IMR-90 (cell line): ENCODE measurements at places on chromosomes 5 and 9.
A peak's percentile ranks its signal among the peaks of the same experiment; 100 is the strongest.

DNA sequence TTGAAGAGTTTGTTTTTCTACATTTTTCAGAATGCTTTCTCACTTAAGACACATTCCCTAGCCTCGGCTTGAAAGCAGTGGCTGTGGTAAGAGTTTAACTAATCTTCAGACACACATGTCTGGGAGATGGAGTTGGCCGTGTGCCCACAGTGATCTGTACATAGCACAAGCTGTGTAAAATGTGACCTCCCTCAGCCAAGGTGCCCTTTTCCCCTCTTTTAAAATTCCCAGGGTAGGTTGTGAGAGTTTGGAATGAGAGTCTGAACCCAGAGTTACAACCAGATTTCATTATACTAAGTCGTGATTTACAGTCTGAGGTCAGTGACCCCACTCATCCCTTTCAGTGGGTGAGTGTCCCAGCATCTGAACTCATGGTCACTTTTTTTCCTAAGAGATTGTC lies 230.4 kb downstream of the DOCK8 start:
- DNase-seq, result no peak

GRCh38 chr9:135060461-135061116 lies 26.9 kb upstream of the OLFM1 start:
- DNase-seq, result no peak

- no peak for DNase-seq
Observed at GRCh38 chr5:154653764-154654485, 101.3 kb upstream of the LARP1 start.

DNA sequence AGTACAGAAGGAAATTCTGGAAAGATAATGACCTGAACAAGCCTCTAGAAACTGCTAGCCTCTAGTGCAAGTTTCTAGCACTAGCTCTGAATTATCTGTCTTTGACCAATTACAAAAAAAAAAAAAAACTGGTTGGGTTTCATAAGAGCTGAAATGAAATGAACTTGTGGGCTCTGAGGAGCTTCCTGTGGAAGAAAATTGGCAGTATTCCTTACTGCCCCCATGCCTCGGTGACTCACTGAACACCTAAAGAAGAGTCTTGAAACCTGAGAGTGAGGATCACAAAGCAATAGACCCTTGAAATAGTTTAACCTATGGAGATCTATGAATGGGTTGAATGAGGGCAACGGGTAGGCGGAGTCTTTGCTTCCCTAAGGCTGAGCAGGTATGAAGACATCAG lies 263.6 kb upstream of the RASA1 start:
- peak; percentile 8 for DNase-seq

- DNase-seq, result no peak
Observed at GRCh38 chr5:21219251-21219650, 1231.3 kb upstream of the CDH18 start.

DNA sequence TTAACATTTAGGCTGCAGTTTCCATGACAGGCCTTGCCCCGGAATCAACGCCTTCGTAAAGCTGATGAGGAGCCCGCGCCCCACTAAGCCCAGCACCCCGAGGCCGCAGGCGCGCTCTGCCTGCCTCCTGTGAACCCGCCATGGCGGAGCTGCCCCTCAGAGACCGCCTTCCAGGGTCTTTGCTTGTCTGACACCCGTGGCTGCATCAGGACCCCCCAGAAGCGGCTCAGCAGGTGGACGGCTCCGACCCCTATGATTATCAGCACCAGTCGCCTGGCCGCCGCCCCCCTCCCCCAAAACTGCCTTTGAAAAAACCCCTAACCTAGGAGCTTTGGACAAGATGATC lies 507 bp upstream of the DPH7 start:
- DNase-seq, result no peak

DNA sequence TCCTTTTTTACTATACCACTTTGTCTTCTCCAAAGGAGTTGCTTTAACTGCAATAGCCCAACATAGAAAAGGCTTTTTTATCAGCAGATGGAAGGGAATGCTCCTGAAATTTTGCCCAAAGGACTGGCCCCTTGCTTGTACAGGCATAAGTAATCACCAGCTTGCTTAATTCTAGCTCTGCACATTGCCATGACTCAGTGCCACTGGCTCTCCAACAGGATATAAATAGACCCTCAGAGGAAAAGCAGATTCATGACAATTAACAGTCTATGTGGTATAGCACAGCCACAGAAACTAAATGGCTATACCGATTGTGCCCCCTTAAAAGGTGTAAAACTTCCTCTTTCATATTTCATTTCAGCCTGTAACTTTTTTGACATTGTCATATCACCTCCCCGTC lies 227.0 kb downstream of the ZNF608 start:
- DNase-seq, result peak; percentile 86

- peak; percentile 62 for DNase-seq
Observed at GRCh38 chr9:6096821-6097220, 81.4 kb upstream of the RANBP6 start.

- DNase-seq, result no peak
Observed at GRCh38 chr5:107403228-107403953, 267.3 kb downstream of the EFNA5 start.

DNA sequence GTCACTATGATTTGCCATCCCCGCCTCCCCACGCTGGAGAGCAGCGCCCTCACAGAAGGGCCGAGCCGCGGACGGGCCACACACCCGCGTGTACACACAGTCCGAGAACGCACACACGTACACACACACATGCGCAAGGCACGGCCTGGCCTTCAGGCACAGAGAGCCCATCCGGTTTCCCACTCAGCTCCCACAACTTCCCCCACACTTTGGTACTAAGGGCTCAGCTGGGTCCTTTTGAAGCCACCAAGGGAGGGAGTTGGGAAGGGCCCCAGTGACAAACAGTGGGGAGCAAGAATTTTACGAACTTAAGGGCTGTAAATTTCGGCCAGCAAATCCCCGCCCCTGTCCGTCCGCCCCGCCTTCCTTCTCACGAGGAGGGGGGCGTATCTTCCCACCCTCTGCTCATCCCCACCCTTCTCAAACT lies 133.3 kb upstream of the HAND1 start:
- DNase-seq, result peak; percentile 18

DNA sequence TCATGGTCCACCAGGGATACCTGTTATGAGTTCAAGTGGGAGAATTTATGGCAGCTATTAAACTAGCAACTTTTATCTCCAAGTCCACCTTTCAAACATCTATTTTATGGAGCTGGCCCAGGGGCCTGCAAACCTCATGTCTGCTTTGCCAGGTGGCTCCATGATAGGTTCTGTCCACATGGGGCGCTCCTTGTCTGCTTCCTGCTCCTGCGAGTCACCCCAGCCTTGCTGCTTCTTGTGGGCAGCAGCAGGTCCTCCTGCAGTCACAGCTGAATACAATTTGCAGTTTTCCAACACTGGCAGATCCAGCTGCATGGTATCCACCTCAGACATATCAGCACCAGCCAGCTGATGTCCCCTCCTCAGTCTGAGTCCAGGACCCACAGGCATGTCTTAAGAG lies 39.6 kb upstream of the FRRS1L start:
- no peak for DNase-seq

DNA sequence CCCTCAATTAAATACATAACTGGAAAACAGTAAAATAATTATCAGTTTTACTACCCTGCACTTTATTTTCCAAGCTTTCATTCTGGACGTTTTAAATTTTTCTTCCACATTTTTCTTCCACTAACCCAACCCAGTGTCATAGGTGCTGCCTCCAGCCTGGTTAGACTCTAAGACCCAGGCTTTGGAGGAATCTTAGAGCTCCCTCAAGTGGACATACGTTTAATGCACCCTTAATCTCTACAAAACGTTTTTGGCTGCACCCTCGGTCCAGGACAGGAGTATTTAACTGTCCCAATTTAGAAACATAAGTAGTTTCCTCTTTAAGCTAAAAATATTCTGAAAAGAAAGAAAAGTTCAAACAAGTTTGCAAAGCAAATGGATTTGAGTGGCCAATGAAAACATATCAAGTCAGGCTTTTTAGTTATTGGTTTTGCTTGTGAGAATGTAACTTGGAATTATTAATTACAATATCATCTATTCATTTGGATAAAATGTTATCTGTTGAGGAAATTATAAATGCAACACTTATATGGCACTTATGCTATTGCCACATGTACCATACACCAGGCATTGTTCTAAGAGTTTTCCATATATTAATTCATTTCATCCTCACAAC lies 38.9 kb downstream of the CDH6 start:
- DNase-seq, result peak; percentile 74

DNA sequence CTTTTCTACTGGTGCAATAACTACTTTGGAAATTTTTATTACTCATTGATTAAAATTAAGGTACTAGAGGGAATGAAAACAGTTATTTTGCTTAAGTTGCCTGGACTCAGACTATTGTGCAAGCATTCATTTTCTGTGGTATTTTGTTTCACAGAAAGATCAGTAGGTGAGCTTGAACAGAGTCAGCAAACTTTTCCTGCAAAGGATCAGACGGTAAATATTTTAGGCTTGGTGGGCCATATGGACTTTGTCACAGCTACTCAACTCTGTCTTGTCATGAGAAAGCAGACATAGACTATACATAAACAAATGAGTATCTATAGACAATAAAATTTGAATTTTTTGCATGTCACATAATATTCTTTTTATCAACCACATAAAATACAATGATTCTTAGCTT lies 1036.4 kb downstream of the NR2F1-AS1 start:
- peak; percentile 82 for DNase-seq

GRCh38 chr5:137072361-137073115 lies 426.6 kb downstream of the SPOCK1 start:
- no peak for DNase-seq

DNA sequence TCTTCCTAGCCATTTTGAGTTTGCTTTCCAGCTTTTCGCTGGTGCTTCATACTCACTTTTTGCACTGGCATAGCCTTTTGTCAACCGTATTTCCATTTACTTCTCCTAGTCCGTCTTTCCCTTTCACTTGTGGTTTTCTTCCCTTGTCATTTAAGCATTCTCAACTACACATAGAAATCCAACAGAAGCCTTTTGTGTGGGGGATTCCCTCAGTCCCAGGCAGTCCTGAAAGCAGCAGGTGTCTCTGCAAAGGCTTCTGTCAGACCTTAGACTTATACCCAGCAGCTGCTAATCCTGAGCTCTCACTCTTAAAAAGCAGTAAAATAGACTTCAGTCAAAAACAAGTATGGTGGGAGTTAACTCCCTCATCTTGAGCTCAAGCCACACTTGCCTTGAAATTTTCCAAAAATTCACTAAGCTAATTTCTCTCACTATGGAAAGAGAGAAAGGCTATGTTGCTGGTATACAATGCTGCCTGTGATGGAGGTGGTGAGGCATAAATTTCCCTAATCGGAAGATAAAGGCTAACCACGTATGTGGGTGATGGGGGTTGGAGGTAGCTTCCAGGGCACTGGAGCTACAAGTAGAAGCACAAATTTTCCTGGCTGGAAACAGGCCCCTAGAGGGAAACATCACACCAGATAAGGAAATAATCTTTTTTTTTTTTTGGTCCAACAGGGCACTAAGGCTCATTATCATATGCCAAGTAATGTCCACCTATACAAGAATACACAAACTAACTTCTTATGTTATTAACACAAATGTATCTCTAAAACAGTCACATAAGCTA lies 34.8 kb upstream of the IFNK start:
- DNase-seq, result no peak

GRCh38 chr5:129400395-129400983 lies 59.6 kb upstream of the ADAMTS19 start:
- DNase-seq, result no peak

- peak; percentile 55 for DNase-seq
Observed at GRCh38 chr5:110817459-110817858, 78.7 kb downstream of the SLC25A46 start.

DNA sequence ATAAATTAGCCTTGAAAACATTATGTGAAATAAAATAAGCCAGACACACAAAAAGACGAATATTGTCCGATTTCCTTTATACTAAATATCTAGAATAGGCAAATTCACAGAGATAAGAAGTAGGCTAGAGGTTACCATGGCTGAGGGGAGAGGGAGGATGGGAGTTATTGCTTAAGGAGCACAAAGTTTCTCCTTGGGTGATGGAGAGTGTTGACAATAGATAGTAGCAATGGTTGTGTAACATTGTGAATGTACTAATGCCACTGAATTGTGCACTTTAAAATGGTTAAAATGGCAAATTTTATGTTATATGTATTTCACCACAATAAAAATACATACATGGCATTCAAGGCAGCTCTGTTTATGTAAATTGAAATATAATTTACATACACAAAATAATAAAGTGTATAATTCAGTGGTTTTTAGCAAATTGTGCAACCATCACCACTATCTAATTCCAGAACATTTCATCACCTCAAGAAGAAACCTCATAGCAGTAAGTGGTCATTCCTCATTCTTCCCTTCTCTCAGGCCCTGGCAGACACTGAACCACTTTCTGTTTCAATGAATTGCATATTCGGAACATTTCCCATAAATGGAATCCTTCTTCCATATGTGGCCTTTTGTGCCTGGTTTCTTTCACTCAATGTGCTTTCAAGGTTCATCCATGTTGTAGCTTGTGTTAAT lies 59.2 kb downstream of the NDST1 start:
- DNase-seq, result peak; percentile 85

DNA sequence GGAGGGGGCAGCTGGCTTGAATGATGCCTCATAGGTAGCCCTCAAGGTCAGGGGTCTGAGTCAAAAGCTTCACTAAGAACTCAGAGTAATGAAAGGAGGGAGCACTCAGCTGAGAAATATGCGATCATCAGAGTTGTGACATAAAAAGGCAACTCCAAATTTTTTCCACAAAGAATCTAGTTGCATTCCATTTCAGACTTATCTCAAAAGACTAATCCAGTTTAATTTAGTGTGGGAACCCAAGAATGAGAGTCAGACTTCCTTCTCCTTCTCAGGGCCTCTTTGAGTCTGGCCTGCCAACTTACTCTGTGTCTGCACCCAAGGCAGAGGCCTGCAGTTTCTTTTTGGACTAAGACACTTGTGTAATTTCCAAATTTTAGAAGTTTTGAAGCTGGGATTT lies 34.7 kb downstream of the GABRP start:
- peak; percentile 71 for DNase-seq

GRCh38 chr9:36486933-36487481 lies 85.7 kb upstream of the MELK start:
- no peak for DNase-seq

DNA sequence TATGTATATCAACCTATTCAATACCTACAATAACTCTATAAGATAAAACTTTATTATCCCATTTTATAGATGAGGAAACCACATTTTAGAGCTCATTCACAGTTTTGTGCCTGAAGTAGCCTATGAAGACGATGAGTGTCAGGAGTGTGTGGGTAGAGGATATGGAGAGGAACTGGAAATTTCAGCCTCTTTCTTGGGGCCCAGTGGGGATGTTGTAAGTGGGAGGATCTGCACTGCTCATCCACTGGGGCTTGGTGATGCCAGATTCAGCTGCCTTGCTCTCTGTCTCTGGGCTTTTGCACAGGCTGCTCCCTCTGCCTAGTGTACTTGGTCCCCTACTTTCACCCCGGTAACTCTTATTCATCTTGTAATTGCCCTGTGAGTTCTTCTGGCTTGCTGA lies 194.7 kb downstream of the SREK1 start:
- DNase-seq, result no peak

GRCh38 chr9:133477992-133478850 lies 678 bp downstream of the SLC2A6 start:
- DNase-seq, result peak; percentile 17

GRCh38 chr5:166624573-166624972 lies 1666.9 kb upstream of the WWC1 start:
- no peak for DNase-seq
